AML-193 (cell line): ENCODE measurements at places on chromosomes 13 and 19.

GRCh38 chr13:75813323-75813722, 177.2 kb downstream of the LMO7 start:
- DNase-seq, result no peak

DNA sequence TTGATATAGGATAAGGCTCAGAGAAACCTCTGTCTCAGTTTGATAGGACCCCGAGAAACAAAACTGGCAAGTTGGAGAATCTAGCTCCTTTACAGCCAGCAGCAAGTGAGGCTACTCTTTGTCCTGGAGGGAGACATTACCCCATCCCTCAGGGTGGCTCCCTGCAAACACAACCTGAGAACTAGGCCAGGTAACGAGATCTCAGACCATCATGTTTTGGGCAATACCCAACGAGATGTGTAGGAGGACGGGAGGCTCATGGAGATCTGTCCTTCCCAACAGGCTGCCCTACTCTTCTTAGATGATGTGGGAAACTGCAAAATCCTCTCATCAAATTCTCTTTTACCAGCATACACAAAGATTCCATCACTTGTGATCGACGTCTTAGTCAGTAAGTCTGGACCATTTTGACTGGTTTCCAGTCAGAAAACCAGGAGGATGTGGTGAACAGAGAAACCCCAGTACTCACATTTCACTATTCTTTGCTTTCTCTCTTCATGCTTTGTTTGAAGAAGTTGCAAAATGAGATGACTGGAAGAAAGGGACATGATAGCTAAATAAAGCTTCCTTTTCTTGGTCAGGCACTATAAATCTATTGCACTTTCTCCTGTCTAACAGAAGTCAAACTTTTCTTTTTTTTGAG, 6.0 kb upstream of the CTU1 start:
- DNase-seq, result no peak

DNA sequence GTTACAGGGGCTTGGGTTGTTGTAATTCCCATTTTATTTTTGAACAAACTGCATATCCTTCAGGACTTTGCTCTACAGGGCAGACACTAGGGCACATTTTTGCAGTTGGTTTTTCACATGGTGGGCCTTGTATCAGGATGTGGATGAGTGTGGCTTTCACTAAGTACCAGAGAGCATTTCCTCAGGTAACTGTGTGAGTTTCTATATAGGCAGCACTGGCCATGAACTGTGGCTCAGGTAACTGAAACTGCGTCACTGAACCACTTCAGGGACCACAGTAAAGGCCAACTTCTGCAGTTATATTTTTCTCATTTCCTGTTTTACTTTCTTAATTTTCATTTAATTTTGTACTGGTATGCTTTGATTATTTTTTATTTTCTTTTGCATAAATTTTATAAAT, 166.5 kb downstream of the ZNF486 start:
- no peak for DNase-seq

DNA sequence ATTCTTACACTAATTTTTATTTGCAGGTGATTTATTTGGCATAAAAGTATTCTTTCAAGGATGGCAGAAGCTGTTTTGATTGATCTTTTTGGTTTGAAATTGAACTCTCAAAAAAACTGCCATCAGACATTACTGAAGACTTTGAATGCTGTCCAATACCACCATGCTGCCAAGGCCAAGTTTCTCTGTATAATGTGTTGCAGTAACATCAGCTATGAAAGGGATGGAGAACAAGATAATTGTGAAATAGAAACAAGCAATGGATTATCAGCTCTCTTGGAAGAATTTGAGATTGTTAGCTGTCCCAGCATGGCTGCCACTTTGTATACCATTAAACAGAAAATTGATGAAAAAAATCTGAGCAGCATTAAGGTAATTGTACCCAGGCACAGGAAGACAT, 1.2 kb downstream of the LACC1 start:
- DNase-seq, result no peak

GRCh38 chr13:100388923-100389322, 199.7 kb downstream of the GGACT start:
- no peak for DNase-seq

DNA sequence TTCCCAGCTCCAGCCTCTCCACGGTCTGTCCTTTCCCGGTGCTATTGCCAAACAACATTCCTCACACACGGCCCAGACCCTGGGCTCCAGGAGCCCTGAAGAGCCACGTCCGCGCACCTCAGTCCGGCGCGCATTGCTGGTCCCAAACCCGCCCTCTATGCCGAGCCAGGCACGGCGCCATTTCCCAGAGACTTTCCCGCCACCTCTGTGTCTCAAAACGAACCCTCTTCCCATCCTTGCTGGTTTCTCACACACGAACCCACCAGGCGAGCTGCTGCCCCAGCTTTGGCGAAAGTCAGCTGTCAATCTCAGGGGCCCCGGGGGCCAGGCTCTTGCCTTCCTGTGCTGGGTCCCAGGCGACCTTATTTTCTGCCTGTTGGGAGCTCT, 28.0 kb upstream of the F7 start:
- no peak for DNase-seq

GRCh38 chr19:8806661-8807060, 25.4 kb downstream of the ZNF558 start:
- no peak for DNase-seq

DNA sequence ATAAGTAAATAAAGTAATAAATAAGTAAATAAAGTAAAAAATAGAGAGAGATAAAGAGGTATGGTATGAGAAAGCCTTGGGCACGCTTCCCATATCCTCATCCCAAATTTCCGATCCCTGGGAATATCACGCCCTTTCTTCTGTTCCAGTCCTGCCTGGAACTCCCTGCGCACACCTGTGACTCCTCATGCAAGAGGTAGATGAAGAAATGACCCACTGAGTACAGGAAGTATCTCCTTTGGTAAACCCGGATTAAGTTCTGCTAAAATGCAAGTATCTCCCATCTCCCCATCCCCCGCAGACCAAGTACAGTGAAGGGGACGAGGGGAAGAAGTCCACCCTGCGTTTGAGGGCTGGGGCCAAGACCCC, 399 bp upstream of the ZNF136 start:
- no peak for DNase-seq

DNA sequence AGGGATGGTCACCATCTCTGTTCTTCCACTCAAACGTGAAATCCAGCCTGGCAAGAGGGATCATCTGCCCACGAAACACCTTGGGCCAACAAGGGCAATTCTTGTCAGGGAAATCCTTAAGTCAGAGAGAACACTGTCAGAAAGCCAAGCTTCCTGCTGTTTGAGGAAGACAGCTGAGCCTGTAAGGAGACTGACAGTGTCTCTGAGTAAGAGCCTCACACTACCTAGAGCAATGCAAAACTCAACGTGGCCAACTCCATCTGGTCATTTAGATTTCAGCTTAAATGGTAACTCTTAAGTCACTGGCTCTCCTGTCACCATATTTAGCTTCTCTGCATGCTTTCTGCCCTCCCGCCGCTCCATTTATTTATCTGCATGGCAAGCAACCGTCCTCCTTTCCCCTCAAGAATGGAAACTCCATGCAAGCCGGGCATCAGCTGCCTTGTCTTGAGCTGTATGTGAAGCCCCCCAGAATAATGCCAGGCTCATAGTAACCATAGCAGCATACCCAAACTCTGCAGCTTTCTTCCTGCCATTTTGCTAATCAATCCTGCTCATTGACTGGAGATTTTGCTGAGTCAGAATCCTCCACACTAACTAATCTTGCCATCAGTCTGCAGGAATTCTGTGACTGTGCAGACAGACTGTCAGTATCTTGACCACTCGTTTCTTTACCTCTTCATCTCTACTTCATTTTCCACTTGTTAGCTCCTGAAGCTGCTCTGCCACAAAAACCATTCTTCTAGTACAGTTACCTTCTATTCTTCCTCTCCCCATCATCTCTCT, 159.8 kb downstream of the IRS2 start:
- DNase-seq, result no peak
